ENCODE measurements at places on chromosomes 12 and 14. TPM values are rescaled to one million over a fixed set of nuclear protein-coding genes. Genes with fewer than 3 reads are reported as not detected.
A peak's percentile ranks its signal among the peaks of the same experiment; 100 is the strongest.

DNA sequence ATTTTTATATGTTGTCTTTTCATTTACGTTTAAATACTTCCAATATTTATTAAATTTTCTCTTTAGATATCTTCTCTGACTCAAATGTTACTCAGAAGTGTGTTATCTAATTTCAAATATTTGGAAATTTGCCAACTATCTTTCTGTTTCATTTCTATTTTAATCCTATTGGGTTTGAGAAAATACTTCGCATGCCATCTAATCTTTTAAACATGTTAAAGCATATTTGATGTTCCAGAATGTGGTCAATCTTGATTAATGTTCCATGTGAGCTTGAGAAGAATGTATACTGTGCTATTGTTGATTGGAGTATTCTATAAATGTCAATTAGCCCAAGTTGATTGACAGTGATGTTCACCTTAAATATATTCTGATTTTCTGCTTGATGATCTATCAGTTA lies 11.9 kb upstream of the DCN start:
- no peak overlapping the region for H3K4me3 ChIP-seq
- DNase-seq = no peak
- peaks cover 7% of the 10 kb centered on the region for H3K4me1 ChIP-seq
- H3K36me3 ChIP-seq = no peaks in the 10 kb centered on the region
- no peak overlapping the region for H3K27ac ChIP-seq
- no peaks in the 10 kb centered on the region for H3K27me3 ChIP-seq

TEX22 gene
- not detected for total RNA-seq

DNA sequence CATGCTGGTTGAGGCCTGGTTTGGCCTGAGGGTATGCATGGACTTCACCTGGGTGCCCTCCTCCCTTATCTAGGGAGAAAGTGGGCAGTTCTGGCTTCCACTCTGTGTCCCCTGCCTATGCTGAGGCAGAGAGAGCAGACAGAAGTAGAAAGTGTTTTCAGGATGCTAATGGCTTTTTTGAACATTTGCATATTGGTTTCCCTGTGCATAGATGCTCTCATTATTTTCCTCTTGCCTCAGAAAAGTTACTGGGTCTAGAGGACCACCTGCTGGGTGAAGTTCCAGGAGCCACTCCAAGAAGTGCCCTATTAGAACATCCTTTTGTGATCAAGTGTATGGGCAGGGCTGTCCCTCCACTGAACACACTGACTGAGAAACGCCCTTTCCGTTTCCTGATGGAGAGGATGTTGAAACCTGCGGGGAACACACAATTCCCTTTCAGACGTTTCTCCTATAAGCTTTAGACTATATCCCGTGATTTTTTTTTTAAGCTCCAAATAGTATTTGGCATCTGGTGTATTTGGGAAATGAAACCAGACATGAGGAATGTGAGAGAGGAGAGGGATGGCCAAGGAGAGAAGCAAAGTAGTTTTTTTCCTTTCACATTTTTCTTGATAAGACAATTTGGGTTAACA lies 66.6 kb downstream of the DAAM1 start:
- H3K4me3 ChIP-seq = peak overlapping the region; percentile 12
- H3K4me1 ChIP-seq = peaks cover 84% of the 10 kb centered on the region
- H3K36me3 ChIP-seq = no peaks in the 10 kb centered on the region
- peak overlapping the region; percentile 79 for H3K27ac ChIP-seq

DNA sequence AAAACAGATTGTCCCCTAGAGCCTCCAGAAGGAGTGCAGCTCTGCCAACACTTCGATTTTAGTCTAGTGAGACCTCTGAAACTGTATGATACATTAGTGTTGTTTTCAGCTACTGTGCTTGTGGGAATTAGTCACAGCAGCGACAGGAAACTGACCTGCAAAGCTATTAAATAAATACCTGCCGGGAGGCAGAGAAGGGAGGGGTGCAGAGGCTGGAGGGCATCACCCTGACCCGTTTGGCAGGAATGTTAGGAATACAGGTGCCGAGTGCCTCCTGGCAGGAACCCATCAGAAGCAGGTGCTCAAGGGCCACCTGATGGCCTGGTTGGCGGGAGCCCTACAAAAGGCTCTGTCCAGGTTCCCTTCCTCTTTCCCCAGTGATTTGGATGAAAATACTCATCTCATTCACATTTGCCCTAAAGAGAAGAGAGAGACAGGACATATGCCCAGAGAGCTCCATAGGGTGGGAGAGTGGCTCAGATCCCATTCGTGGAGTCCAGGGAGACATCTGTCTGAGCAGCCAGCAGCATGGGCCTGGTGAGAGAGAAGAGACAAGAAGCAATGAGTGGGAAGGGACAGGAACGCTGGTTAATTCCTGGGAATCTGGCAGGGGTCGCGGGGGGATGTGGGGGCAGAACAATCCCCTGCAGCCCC lies 44.6 kb downstream of the C14orf132 start:
- H3K4me1 ChIP-seq = no peaks in the 10 kb centered on the region
- H3K27ac ChIP-seq = no peak overlapping the region
- peaks cover 19% of the 10 kb centered on the region for H3K36me3 ChIP-seq
- no peaks in the 10 kb centered on the region for H3K27me3 ChIP-seq
- H3K4me3 ChIP-seq = no peak overlapping the region
- no peak for DNase-seq

GRCh38 chr14:100332797-100333196 lies 9.7 kb downstream of the SLC25A47 start:
- no peak for DNase-seq
- H3K4me1 ChIP-seq = no peaks in the 10 kb centered on the region
- no peak overlapping the region for H3K27ac ChIP-seq
- H3K36me3 ChIP-seq = peaks cover 23% of the 10 kb centered on the region
- no peak overlapping the region for H3K4me3 ChIP-seq

DNA sequence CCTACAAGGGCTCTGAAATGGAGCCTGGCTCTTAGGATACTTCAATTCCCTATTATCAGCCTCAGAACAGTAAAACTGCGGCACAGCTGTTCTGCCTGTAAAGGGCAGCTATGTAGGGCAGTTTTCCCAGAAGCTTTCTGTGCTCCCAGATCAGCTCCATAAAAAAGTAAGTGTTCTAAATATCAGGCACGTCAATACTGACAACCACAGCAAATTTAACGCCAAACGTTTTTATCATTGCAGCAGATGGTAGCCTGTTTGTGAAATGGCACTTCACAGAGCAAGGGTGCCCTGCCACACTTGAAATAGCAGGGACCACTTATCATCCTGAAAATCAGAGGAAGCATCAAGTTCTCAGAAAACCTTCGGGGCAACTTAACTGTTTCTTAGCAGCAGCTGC lies 54.8 kb upstream of the PTHLH start:
- no peaks in the 10 kb centered on the region for H3K36me3 ChIP-seq
- H3K27me3 ChIP-seq = no peaks in the 10 kb centered on the region
- no peak for DNase-seq
- H3K27ac ChIP-seq = no peak overlapping the region

CGRRF1 gene
- total RNA-seq = 15.2 TPM

GRCh38 chr14:92625213-92625612 lies 111.6 kb downstream of the RIN3 start:
- H3K4me1 ChIP-seq = no peaks in the 10 kb centered on the region
- no peaks in the 10 kb centered on the region for H3K27me3 ChIP-seq
- no peak for DNase-seq
- H3K36me3 ChIP-seq = peaks cover 6% of the 10 kb centered on the region
- H3K27ac ChIP-seq = no peak overlapping the region

CDC42BPB gene
- 121 TPM for total RNA-seq

DNA sequence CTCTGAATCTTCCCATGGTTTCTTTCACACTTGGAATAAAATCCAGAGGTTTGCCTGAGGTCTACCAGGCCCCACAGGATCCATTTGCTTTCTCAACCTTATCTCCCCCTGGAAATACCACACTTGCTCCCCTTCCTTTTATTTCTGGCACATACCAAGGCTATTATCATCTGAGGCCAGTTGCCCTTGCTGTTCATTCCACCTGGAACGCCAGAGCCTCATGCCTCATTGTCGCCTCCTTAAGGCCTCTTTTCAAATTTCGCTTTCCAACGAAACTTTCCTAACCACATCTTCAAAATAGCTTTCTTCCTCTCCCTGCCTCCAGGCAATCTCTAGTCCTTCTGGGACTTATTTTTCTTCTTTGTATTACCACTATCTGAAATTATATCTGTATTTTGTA lies 11.2 kb upstream of the LRIG3 start:
- DNase-seq = no peak
- H3K4me3 ChIP-seq = no peak overlapping the region
- H3K27ac ChIP-seq = no peak overlapping the region
- H3K4me1 ChIP-seq = no peaks in the 10 kb centered on the region

- H3K36me3 ChIP-seq = no peaks in the 10 kb centered on the region
- H3K4me3 ChIP-seq = no peak overlapping the region
- no peaks in the 10 kb centered on the region for H3K4me1 ChIP-seq
- no peak overlapping the region for H3K27ac ChIP-seq
- no peaks in the 10 kb centered on the region for H3K27me3 ChIP-seq
- DNase-seq = no peak
Observed at GRCh38 chr14:94659256-94659655, 47.1 kb downstream of the SERPINA3 start.

- no peak for DNase-seq
- no peaks in the 10 kb centered on the region for H3K36me3 ChIP-seq
- no peak overlapping the region for H3K4me3 ChIP-seq
- H3K4me1 ChIP-seq = no peaks in the 10 kb centered on the region
- H3K27me3 ChIP-seq = no peaks in the 10 kb centered on the region
- H3K27ac ChIP-seq = no peak overlapping the region
Observed at GRCh38 chr14:38442208-38442607, 186.3 kb upstream of the CLEC14A start.

GRCh38 chr12:87846045-87846444 lies 183.2 kb downstream of the C12orf50 start:
- H3K4me1 ChIP-seq = no peaks in the 10 kb centered on the region
- no peak for DNase-seq
- no peak overlapping the region for H3K4me3 ChIP-seq
- H3K36me3 ChIP-seq = no peaks in the 10 kb centered on the region
- H3K27ac ChIP-seq = no peak overlapping the region

DNA sequence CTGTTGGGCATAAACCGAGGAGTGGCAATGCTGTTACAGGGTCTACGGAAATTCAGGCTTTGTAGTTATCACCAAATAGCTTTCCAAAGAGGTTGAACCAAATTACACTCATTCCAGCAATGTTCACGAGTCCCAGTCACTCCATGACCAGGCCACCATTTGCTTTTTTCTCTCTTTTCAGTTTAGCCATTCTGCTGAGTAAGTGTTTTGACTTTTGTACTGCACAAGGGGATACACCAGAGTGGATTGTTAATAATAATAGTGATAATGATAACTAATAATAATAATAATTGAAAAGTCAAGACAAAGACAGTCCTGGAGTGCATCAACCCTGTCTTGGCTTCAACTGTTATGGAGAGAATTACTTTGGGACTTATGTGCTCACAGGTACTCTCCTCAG lies 343.5 kb downstream of the AACS start:
- no peaks in the 10 kb centered on the region for H3K4me1 ChIP-seq
- no peak overlapping the region for H3K4me3 ChIP-seq
- no peak for DNase-seq
- no peak overlapping the region for H3K27ac ChIP-seq

- H3K27ac ChIP-seq = peak overlapping the region; percentile 87
- no peak for DNase-seq
- peaks cover 36% of the 10 kb centered on the region for H3K4me1 ChIP-seq
- H3K27me3 ChIP-seq = no peaks in the 10 kb centered on the region
- peaks cover 17% of the 10 kb centered on the region for H3K36me3 ChIP-seq
Observed at GRCh38 chr12:54277823-54278276, 2.1 kb downstream of the CBX5 start.

GRCh38 chr14:91649930-91650329 lies 82.0 kb downstream of the CATSPERB start:
- H3K36me3 ChIP-seq = no peaks in the 10 kb centered on the region
- DNase-seq = no peak
- H3K4me1 ChIP-seq = no peaks in the 10 kb centered on the region
- H3K4me3 ChIP-seq = no peak overlapping the region
- no peak overlapping the region for H3K27ac ChIP-seq
- H3K27me3 ChIP-seq = no peaks in the 10 kb centered on the region

- H3K27me3 ChIP-seq = no peaks in the 10 kb centered on the region
- H3K4me3 ChIP-seq = no peak overlapping the region
- H3K27ac ChIP-seq = no peak overlapping the region
- DNase-seq = no peak
Observed at GRCh38 chr14:52238682-52239081, 28.8 kb upstream of the PTGDR start.

- peak overlapping the region; percentile 90 for H3K27ac ChIP-seq
- H3K36me3 ChIP-seq = no peaks in the 10 kb centered on the region
- H3K4me1 ChIP-seq = peaks cover 29% of the 10 kb centered on the region
- peak; percentile 21 for DNase-seq
- no peaks in the 10 kb centered on the region for H3K27me3 ChIP-seq
- H3K4me3 ChIP-seq = peak overlapping the region; percentile 76
Observed at GRCh38 chr14:34059925-34060650, 109.2 kb upstream of the EGLN3 start.

- H3K4me1 ChIP-seq = no peaks in the 10 kb centered on the region
- H3K27ac ChIP-seq = no peak overlapping the region
- no peaks in the 10 kb centered on the region for H3K36me3 ChIP-seq
- H3K27me3 ChIP-seq = no peaks in the 10 kb centered on the region
- no peak overlapping the region for H3K4me3 ChIP-seq
- DNase-seq = no peak
Observed at GRCh38 chr12:68349220-68349621, 17.1 kb upstream of the MDM1 start.

DNA sequence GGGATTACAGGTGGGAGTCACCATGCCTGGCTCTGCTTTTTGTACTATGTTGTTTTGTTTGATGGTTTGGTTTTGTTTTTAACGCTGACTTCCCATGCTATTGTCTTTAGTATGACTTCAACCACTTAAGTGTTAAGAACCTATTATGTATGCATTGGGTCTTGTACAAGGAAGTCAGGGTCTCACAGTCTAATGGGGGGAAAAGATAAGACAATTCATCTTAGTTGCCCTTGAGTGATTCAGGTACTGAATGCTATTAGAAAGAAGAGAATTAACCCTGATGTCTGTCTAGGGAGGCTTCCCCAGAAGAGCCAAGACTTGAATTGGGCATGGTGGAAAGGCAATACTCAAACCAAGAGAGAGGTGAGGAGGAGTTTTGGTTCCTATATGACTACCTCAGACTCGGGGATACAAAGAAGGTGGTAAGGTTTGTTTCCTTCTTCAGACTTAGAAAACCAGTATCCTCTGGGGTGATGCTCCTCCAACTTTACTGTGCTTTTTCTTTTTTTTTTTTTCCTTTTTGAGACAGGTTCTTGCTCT lies 64.6 kb downstream of the SUSD6 start:
- no peaks in the 10 kb centered on the region for H3K27me3 ChIP-seq
- H3K27ac ChIP-seq = no peak overlapping the region
- peaks cover 40% of the 10 kb centered on the region for H3K4me1 ChIP-seq
- H3K4me3 ChIP-seq = no peak overlapping the region
- no peak for DNase-seq

TSHR gene
- total RNA-seq = not detected

NEUROD4 gene
- not detected for total RNA-seq
